CD8-positive, alpha-beta T cell (primary cell): ENCODE measurements at places on chromosomes 7 and 10.
A peak's percentile ranks its signal among the peaks of the same experiment; 100 is the strongest.

- no peak for DNase-seq
Observed at GRCh38 chr10:124740369-124741280, 3.6 kb downstream of the FAM53B start.

DNA sequence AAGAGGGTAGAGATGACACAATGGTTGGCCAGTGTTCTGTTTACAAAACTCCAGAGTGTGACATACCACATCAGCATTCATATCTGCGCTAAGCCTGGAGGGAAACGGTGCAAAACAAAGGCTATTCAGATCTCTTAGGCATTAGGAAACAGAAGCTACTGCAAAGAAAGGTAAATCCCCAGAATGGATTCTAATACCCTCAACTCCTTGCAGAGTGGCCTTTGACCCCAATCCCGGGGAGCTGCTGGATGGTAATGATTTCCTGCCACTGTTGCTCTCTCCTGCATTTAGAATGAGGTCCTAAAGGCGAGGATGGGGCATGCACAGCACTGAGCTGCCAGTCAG is 65.2 kb downstream of the AOAH start:
- no peak for DNase-seq

DNA sequence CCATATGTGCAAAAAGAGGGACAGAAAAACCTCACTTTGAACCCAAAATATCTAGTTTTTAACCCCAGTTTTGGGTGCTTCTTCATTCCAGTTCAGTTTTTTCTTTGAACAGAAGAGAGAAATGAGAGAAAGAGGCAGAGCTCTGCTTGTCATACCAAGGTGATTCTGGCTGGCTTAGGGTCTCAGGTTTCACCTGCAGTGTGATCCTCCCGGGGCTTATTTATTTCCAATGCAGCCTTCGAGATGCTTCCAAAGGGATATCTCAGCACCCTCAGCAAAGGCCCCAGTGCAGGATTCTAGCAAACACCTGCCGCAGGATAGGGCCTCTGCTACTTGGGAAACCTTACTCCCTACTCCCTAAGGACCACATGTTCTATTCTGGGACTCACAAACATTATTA is 131.3 kb downstream of the WDR11 start:
- no peak for DNase-seq

- no peak for DNase-seq
Observed at GRCh38 chr10:2618690-2619089, 448.7 kb upstream of the PFKP start.

GRCh38 chr7:131653418-131654248 is 97.2 kb upstream of the PODXL start:
- DNase-seq, result no peak

DNA sequence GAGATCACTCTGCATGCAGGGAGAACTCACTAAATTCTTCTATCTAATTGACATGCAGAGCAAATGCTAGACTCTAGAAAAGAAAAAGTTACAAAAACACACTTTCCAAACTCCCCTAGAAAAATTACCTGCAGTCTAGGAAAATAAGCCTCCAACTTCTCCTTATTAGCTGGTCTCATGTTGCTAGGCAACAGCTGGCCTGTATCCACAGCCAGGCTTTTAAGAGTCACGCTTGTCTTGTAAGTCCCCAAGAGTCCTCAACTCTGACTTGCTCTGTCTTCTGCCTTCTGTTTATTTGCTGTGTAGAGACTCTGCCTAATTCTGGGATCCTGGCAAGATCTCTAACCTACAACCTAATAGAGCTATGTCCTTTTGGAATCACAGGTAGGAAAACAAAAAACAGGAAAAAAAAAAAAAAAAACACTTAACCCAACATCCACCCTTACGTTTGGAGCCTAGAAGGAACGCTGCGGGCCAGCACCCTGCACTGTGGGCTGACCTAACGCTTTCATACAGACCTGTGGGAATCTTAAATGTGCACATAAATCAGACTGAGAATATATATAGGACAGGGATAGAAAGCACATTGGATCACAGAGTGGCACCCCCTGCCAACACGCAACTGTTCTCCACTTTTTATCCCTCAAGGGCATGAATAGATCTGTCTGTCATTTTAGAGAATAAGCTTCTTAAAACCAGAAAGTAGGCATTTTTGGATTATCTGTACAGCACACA is 117.0 kb upstream of the PTPRZ1 start:
- no peak for DNase-seq

- no peak for DNase-seq
Observed at GRCh38 chr10:93807371-93807770, 49.6 kb downstream of the LGI1 start.

GRCh38 chr7:139714163-139714901 is 63.5 kb downstream of the HIPK2 start:
- no peak for DNase-seq

DNA sequence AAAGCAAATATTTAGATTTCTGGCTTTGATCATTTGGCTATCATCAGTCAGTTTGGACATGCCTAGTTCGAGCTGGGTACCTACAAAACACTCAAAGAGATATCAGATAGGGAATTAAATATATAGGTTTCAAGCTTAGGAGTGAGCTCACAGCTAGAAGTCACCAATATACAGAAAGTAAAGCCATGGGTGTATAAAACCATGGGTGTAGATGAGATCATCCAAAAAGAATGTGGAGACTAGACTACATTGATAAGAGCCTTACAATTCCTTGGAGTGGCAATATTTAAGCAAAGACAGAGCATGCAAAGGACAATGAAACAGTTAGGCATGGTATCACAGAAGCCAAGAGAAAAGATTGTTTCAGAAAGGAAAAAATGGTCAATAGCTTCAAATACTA is 7.2 kb upstream of the RALA start:
- DNase-seq, result no peak

DNA sequence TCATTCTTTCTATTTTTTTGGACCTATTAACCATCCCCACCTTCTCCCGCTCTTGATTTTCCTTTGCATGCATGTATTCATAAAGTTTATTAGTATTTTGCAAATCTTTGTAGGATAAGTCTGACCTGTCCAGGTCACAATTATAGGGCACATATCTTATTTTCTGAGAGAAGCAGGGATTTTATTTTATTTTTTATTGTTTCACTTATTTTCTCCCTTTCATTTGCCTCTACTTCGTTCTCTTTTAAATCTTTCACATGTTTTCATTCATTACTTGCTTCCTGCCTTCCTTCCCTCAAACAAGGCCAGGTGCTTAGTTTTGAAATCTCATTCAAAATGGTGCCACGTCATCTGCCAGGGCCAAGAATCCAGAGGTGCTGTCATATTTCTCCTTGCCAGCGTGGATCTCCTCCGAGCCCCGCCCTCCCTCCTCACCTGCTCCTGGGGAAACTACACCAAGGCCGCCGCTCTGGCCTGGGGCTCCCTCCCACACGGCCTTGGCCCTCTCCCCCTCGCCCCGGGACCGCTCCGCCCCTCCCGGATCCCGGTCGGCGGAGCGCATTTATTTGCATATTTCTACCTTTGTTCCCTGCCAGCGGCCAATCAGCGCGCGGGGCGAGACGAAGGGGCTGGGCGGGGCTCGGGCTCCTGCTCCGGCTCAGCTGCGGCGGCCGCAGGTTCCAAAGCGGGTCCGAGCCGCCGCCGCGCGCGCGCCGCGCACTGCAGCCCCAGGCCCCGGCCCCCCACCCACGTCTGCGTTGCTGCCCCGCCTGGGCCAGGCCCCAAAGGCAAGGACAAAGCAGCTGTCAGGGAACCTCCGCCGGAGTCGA is at the start of gene TSPAN13:
Gene TSPAN13 (plus strand): TSS at position 654 of the 830 bp plus-strand sequence. CDS start 213 bp downstream, outside the sequence.
- DNase-seq, result peak; percentile 41

- no peak for DNase-seq
Observed at GRCh38 chr10:117130346-117130745, 7.7 kb downstream of the VAX1 start.

- no peak for DNase-seq
Observed at GRCh38 chr7:101163279-101164070, 1.9 kb downstream of the VGF start.

GRCh38 chr7:134811765-134812164 is 32.3 kb downstream of the CALD1 start:
- no peak for DNase-seq

DNA sequence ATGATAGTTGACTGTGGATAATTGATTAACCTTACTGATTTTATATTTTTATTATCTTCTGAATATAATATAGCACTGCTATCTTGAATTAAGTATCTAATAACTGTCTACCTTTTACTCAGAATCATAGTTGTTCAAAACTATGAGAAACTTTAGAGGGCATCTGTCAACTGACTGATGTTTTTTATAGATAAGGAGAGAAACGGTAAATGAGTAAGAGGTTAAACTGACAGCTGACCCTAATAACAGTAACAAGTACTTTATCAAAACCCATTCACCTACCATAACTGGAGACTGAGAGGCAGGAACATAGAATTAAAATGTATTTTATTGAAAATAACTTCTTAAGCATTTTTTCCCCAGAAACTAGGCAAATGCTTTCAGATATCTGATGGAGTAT is 62.2 kb downstream of the CYP51A1 start:
- DNase-seq, result no peak

DNA sequence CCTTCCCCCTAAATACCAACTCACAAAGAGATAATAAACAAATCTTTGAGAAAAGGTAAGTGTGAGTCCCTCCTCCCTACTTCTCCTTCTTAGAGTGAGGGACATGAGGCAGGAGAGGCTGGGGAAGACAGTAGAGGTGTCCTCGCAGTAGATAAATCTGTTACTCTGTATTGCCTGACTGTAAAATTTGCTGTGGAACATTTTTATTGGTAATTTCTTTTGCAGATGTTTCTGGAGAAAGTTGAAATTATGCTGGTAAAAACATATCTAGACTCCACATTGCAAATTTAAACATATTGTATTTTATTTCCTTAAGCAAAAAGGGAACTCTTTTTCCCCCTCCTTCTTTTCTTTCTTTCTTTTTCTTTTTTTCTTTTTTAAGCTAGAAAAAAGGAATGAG is 58.5 kb downstream of the PLCE1 start:
- DNase-seq, result no peak

- no peak for DNase-seq
Observed at GRCh38 chr10:13201132-13201531, 33.0 kb downstream of the UCMA start.

- no peak for DNase-seq
Observed at GRCh38 chr10:116606061-116606483, 14.7 kb upstream of the PNLIPRP2 start.

DNA sequence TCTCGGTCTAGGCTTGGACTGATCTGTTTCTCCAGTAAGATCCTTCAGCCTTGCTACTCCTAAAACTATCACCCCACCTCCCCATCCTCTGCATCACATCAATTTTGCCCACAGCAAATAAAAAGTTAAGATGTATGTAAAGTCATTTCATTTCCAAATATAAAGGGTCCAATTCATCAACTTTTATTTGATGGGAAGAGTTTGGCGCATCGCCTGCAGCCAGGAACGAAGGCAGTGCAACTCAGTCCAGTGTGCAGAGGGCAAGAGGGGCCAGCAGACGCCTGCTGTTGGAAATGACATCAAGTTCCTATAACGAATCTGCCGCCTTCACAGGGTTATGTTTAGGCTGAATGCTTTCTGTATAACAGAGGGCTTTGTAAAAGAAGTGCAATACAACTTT is 97.0 kb downstream of the SVIL start:
- DNase-seq, result no peak

GRCh38 chr7:155269766-155270585 is 27.7 kb upstream of the INSIG1 start:
- DNase-seq, result no peak

DNA sequence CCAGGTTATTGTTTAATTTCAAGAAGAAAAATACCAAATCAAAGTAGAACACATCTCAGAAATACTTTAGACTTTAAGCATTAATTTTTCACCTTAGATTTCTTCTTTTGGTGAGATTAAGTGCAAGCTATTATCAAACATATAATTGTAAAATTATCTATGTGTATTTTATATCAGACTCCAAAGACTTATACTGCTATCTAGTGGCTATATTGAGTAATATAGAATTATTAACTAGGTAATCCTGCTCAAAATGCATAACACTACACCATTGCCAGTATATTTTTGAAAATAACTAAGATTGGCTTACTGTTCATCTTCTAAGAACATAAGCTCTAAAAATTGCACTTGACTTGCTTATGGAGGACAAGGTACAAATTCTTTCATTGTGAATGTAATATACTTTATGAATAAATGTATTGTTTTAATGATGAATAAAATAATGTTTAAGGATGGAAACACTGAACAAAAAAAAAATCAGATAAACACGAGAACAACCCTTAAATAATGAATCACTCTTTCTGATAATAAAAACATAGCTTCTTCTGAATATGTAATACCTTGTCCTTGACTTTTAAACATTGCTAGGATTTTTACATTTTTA is 86.7 kb upstream of the GNAI1 start:
- DNase-seq, result no peak

GRCh38 chr10:14560274-14560673 is 214.4 kb downstream of the FAM107B start:
- peak; percentile 70 for DNase-seq

DNA sequence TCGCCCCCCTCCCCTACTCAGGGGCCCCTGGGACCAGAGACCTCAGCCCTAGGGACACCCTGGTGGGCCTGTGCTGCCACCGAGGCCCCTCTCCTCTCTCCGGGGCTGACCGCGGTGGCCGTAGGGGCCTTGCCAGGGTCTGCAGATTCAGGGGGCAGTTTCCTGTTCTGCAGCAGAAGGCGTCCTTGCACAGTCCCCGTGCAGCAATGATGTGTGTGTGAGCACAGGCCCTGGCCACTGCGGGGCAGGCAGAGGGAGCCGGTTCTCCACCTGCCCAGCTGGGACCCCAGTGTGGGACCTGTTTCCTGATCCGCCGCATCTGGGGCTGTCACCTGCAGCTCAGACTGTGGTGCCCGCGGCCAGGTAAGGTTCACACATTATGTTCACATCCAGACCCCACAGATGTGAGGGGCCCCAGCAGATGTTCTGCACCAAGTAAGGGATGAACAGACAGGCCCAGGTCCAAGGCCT is 60.7 kb upstream of the DNAJB6 start:
- DNase-seq, result no peak

DNA sequence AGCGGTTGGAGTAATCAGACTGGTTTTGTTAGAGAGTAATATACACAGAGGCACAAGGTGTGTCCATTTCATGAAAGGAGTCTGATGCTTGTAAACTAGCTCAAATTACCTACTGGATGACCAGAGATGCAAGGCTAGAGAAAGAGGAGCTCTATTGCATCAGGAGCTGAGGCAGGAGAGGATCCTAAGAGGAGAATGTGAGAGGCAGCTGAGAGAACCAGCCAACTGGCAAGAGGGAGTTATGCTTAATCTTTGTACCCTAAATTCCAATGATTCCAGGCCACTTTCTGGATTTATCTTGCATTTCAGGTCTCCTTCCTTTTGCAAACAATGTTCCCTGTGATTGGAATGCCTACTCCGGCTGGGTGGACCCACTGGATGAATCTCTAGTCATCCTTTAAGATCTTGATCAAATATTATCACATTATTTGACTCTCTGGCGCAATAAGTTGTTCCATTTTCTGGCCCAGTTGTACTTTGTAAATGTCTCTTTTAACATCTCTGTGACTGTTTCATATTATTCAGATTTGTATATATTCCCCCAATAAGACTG is 57.5 kb upstream of the PTPN12 start:
- DNase-seq, result no peak

GRCh38 chr10:49781247-49781646 is 19.1 kb upstream of the OGDHL start:
- DNase-seq, result no peak

- DNase-seq, result no peak
Observed at GRCh38 chr10:101284101-101284743, 55.0 kb upstream of the LBX1 start.
